LNCaP clone FGC (cell line): ENCODE measurements at places on chromosomes 1 and 21.

DNA sequence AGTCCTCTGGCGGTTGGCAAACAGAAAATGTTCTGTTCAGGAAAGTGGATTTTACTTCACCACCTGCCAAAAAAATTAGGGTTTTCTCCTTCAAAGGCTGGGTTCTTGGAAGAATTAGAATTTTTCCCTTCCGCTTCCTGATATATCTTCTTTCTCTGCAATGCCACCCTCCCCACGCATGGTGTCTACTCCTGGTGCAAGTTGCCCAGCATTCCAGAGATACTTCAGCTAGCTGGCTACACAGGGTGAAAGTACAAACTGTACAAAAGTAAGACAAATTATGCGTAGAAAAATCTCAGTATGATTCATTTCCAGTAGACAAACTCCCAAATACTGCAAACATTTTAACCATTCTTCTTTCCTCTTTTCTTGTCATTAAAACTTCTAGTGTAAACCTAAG is 430.1 kb upstream of the ESRRG start:
- DNase-seq: no peak

GRCh38 chr21:42513151-42513984 is at the start of gene SLC37A1:
TSS of gene SLC37A1 (plus strand) at chr21:42513852. CDS start at chr21:42518455, 4,603 bp downstream.
- DNase-seq: no peak

- no peak for DNase-seq
These were observed 81.4 kb downstream of the TGFBR3 start for GRCh38 chr1:91804546-91805023.

GRCh38 chr1:168365719-168366479 is 85.2 kb downstream of the TBX19 start:
- DNase-seq: peak; percentile 31

GRCh38 chr1:18907917-18908845 is 5.8 kb upstream of the ALDH4A1 start:
- DNase-seq: no peak

DNA sequence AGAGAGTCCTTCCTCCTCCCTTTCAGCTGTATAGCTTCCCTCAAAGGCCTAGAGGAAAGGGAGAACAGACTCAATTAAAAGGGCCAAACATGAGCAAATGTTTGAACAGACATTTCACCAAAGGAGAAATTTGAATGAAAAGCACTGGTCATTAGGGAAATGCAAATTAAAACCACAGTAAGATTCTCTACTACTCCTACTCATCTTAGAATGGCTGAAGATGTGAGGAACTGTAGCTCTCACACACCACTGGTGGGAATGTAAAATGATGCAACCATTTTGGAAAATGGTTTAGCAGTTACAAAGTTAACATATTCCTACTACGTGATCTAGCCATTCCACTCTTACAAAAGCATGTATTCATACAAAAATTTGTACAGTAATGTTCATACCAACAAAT is 253.0 kb upstream of the HOOK1 start:
- DNase-seq: no peak

- DNase-seq: no peak
These were observed 28.1 kb downstream of the TENT5C start for GRCh38 chr1:117633936-117634335.

GRCh38 chr21:36437745-36438128 is 42.2 kb downstream of the CLDN14 start:
- DNase-seq: no peak
